NCI-H1105 (cell line): ENCODE measurements at places on chromosomes 6 and 20.

- no peak for DNase-seq
Observed at GRCh38 chr6:137638926-137639706, 144.9 kb upstream of the OLIG3 start.

DNA sequence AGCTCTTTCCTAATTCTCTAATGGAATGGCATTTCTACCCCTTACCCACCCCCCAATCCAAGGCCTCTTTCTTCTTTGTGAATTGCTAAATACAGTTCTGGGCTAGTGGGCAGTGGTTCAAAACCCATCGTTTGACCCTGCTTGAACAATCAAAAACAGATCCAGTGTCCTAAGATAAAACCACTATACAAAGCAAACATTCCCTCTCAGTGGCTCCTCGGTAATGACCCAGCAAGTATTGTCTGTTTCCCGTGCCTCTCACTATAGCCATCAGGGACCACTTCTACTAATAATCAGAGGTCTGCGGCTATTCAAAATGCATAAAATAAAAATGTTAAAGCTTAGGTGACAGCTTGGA is 143.5 kb upstream of the AKAP12 start:
- DNase-seq: no peak

DNA sequence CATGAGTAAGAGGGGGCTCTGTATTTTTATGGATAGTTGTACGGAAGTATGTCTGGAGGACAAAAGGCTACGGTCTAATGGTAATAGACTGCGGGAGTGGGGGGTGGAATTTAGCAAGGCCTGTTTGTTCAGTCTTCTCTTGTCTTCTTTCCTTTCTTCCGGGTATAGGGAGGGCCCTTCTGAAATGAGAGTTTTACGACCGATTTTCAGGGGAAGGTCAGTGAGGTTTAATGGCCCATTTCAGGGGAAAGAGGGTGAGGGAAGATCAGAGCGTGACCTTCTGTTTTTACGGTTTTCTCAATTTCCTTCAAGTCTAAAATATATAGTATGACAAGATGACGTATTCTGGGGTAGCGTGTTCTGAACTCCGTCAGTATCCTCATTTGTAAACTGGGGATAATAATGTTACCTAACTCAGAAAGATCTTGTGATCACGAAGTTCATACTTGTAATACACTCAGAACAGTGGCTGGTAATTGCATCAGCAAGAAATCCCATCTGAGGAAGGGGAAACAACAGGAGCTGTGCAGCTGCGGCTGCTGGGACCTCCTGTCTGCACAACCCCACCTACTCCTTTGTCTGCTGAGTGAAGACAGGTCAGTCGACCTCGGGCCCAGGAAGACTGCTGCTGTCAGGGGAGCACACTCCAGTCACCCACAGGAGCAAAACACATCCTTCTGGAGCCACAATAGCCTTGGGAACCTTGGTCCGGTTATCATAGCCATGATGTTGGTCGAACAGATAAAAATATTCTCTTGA is 90.4 kb downstream of the MAP3K7 start:
- DNase-seq: no peak

- DNase-seq: no peak
Observed at GRCh38 chr6:26296857-26297648, 67.9 kb upstream of the BTN3A2 start.

DNA sequence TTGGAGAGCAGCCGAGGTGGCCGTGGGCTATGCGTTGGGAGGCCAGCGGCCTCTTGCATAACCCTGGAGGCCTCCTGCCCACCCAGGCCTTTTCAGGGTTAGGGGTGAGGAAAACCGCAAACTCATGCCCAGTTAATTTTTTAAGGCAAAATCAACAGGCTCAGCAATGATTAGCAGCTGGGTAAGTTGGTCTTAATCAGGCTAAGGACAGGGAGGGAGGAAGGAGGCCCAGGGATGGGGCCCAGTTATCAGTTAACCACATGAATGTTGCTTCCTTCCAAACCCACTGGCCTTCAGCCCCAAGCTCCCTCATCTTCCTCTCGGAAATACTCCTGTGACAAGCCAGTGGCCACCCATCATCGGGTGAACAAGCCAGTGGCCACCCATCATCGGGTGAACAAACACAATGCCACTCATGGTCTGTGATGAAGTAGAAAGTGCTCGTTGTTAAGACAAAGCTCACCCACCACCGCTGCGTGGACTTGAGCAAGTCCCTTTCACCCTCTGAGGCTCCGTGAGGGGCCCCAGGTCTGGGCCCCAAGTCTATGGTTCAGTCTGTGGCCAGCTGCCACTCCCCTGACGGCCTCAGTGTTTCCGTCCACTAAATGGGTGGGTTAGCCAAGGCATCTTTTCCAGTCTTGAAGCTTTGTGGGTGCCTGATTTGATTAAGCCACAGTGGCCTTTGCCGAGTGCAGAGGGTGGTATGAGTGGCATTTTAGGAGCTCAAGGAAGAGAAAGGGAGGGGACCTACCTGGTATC is 39.4 kb downstream of the HNF4A start:
- no peak for DNase-seq

DNA sequence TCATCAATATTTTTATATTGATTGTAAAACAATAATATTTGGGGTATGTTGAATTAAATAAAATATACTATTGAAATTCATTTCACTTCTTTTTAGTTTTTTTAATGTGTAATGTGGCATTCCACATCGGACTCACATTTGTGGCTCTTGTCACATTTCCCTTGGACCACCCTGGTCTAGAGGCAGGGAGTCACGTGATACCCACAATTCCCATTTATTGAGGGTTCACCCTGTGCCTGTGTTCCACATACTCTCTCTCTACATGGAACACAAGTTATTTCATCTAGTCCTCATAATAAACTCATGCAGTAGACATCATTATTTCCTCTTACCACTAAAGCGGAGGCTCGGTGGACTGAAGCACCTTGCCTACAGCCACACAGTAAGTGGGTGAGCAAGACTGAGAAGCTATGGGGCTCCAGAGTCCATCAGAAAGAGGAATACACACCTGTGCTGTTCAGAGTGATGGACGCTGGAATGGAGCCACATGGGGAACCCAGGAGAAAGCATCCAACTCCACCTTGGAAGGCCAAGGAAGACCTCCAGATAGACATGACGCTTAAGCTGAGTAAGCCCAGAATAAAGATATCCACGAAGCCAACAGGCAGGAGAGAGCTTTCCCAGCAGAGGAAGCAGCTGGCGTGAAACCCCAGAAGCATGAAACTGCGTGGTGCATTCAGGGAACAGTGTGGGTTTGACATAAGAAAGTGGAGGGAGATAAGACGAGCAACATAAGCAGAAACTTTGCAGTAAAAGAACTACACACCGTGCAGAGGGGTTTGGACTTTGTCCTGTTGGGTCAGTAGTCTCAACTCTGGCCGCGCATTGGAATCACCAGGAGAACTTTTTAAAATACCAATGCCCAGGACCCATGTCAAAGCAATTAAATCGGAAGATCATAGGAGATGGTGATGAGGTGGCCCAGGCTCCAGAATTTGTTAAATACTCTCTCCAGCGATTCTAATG is 49.5 kb downstream of the UNC5CL start:
- DNase-seq: no peak

DNA sequence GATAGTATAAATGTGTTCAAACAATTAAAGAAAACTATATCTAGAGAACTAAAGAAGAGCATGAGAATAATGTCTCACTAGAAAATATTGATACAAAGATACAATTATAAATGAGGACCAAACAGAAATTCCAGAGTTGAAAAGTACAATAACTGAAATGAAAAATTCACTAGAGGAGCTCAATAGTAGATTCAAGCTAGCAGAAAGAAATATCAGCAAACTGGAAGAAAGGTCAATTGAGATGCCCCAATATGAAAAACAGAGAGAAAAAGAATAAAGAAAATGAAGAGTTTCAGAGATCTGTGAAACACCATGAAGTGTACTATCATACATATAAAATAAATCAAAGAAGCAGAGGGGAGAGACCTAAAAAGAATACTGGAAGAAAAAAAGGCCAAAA is 18.0 kb upstream of the BRPF3 start:
- DNase-seq: no peak

DNA sequence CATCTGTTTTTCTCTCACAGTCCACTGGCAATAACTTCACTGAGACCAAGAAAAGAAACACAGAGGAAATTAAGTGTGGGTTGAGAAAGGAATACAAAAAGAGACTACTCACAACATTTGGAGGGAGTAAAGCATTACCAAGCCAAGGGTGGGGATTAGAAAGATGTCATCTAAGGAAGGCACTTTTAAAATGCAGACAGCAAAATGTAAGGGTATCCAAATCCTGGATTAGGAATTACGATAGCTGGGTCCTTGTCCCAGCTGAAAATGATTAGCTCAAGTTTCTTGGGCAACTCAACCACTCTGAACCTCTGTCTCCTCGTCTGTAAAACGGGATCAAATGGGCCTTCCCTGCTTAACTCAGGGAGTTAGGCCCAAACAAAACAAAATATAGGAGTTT is 2.2 kb downstream of the LEMD2 start:
- DNase-seq: no peak

GRCh38 chr6:118581489-118581959 is 33.4 kb downstream of the PLN start:
- no peak for DNase-seq

- DNase-seq: peak; percentile 6
Observed at GRCh38 chr6:27281105-27281539, 31.0 kb downstream of the POM121L2 start.

- peak; percentile 93 for DNase-seq
Observed at GRCh38 chr6:5359417-5359816, 98.1 kb downstream of the FARS2 start.

GRCh38 chr6:31882344-31882743 is 3.5 kb upstream of the SLC44A4 start:
- no peak for DNase-seq

- no peak for DNase-seq
Observed at GRCh38 chr6:99589290-99589672, 17.4 kb upstream of the PRDM13 start.

DNA sequence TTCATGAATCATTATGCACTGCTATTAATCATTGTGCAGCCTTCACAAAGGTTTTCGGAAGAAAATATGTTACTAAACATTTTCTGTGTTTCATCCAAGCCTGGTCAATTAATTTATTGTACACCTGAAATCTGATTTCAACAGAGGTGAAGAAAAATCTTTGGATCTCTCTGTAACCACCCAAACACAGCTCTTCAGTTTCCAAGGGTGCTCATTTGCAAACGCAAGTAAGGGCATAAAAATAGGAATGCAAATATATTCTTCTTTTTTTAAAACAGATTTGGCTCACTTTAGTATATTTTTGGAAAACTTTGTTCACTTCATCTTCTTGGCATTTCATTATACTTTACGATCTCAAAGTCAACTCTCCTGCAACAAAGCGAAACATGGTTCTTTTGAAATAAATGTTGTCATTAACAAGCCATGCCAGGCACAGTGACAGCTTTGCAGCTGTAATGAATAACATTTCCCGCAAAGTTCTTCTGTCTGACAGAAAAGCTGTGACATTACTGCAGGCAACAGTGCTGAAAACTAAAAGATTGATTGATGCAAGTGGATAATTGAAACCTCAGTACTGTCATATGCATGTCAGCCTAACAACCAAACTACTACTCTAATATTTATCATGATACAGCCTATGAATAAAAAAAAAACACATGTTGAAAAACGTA is 348.3 kb downstream of the FRK start:
- DNase-seq: no peak

DNA sequence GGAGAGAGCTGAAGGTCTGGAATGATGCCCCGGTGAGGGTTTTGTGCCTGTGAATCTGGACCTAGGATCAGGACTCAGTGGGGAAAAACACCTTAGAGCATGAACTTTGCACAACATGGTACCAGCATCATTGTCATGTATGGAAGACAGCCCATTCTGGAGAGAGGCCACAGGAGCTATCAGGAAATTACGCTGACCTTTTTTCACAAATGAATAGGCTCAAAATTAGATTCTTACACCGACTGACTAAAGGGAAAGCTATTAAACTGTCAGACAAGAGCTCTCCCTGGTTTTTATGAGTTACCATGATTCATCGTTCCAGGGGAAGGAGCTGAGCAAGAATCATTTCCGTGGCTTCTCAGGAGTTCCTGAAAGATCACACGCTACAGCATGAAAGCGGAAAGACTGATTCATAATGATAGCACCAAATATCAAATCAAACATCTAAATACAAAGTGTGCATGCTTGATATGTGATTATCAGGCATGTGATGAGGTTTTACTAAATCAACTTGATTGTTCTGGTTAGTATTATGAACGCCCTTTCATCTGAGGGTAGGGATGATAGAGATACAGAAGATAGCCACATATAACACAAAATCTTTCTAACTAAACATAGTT is 224.9 kb upstream of the SMLR1 start:
- no peak for DNase-seq

DNA sequence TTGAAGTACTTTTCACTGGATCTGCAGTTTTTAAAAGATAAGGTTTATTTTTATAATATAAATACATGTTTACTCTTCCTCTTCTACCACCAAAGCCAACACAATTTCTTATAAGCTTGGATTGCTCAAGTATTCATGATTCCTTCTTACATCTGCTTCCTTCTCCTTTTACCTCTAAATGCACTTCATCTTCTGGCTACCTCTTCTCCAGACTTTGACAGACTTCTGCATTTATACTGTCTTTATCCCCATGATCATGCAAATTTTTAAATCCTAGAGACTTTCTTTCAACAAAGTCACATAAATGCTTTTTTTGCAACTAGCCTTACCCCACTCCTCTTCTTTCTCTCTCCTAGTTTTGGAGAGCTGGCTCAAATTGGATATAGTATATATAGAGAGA is 142.9 kb downstream of the TFAP2B start:
- no peak for DNase-seq

DNA sequence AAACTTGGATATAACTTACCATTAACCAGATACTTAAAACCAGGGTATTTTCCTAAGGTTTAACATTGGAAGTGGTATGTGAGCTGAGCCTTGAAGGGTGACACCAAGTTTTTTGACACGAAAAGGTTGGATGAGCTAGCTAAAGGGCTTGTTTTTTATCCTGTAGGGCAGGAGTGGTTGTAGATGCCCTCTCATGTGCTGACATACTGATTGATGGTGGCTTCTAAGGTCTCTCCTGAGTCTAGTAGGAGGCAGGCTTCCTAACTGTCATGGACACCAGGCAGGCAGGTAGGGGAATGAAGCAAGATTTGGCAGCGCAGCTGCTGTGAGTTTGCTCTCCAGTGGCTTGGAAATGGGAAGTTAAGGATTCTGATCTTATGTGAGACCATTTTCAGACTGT is 66.1 kb downstream of the FOXO3 start:
- no peak for DNase-seq

DNA sequence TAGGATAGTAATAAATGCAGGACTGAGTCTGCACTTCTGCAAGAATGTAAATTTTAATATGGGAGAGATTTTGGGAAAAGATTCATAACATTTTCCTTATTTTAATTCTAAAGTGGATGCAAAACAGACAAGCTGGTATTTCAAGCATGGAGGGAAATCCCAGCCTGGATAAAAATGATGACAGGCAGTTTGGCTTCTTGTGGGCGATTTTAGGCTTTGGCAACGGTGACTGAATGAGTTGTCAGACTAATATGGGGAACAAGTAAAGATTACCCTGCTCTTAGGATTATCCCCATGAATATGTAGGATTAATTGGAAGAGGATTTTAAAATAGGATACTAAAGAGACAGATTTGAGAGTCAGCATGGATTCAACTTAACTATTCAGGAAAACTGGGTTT is 21.0 kb downstream of the OGFRL1 start:
- DNase-seq: no peak

GRCh38 chr6:133407320-133408100 is 166.4 kb downstream of the EYA4 start:
- no peak for DNase-seq
